Lower lobe of right lung (tissue), 2 donors: ENCODE measurements at places on chromosomes 16 and 17. TPM values are rescaled to one million over a fixed set of nuclear protein-coding genes. Genes with fewer than 3 reads are reported as not detected.

- no peak for DNase-seq
These were observed 3.2 kb downstream of the DNAH17 start for GRCh38 chr17:78573955-78574354.

- DNase-seq: peak; percentile 44
These were observed 31.3 kb upstream of the CBX4 start for GRCh38 chr17:79870540-79870939.

- no peak for DNase-seq
These were observed 15.9 kb downstream of the FAM83G start for GRCh38 chr17:18988546-18989173.

DNA sequence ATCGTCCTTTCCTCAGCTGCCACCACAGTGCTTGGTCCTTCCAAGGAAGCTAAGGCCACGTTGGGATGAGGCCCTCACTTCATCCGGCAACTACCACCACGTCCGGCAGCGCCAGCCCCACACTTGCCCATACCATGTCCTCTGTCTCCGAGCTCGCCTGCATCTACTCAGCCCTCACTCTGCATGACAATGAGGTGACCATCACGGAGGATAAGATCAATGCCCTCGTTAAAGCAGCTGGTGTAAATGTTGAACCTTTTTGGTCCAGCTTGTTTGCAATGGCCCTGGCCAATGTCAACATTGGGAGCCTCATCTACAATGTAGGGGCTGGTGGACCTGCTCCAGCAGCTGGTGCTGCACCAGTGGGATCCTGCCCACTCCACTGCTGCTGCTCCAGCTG is 44.9 kb downstream of the TTC19 start:
- no peak for DNase-seq

- no peak for DNase-seq
These were observed 15.6 kb downstream of the TBKBP1 start for GRCh38 chr17:47709594-47709993.

- no peak for DNase-seq
These were observed 55.7 kb downstream of the ABR start for GRCh38 chr17:1123921-1124715.

- DNase-seq: no peak
These were observed 643.7 kb downstream of the MAF start for GRCh38 chr16:78956859-78957258.

DNA sequence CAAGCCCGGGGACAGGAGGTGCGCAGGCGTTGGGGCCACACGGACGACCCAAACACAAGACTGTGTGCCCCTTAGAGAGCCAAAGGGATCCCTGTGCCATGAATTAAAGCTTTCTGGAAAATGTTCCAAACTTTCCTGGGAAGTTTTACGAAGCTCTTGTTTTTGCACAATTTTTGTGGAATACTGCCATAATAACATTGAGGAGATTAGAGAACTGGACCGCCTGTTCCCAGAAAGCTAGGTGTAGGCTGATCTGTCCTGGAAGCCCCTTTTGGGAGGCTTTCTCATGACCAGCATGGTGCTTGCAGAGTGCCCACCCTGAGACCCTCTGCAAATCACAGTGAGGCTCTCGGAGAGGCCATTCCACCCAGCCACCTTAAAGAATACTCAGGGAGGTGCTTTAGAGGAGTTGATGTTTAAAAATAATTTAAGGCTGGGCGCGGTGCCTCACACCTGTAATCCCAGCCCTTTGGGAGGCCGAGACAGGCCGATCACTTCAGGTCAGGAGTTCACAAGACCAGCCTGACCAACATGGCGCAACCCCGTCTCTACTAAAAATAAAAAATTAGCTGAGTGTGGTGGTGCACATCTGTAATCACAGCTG is 1.1 kb downstream of the KDM8 start:
- DNase-seq: no peak

DNA sequence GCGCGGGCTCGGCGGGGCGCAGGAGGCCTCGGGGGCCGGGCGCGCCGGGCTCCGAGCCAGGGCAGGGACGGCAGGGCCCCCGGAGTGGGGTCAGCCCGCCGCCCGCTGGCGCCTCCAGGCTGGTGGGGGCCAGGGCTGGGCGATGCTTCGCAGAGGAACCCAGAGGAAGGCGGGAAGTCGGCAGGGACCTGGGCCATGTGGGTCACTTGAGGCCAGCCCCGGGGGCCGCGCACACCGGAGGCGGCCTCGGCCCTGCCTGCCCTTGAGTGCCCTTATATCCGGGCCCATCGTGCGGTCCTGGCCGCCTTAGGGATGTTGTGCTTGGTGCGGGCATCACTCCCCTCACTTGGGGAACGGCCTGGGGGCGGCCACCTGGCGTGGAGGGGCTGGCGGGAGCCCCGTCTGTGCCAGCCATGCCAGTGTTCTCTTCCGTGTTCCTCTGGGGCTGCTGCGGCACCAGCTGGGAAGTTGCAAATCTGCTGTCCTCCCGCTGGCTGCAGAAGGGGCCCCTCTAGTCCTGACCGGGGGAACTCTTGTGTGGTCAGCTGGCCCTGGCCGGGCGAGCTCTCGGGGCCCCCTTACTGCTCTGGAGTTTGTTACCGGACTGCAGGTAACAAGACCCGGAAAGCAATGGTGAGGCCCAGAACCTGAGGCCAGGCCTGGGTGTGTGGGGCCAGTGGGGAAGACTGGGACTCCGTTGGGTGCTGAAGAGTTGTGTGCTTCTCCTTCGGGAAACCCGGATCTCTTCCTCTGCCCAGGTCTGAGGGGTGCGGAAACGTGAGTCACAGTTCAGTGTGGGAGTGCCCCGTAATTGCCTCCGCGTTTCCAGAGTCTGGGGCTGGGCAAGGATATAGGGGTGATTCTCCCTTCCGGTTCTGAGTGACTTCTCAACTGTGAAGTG is 849 bp downstream of the CAPN15 start:
- no peak for DNase-seq

- no peak for DNase-seq
These were observed 75.9 kb downstream of the ZNF423 start for GRCh38 chr16:49779979-49780378.

DNA sequence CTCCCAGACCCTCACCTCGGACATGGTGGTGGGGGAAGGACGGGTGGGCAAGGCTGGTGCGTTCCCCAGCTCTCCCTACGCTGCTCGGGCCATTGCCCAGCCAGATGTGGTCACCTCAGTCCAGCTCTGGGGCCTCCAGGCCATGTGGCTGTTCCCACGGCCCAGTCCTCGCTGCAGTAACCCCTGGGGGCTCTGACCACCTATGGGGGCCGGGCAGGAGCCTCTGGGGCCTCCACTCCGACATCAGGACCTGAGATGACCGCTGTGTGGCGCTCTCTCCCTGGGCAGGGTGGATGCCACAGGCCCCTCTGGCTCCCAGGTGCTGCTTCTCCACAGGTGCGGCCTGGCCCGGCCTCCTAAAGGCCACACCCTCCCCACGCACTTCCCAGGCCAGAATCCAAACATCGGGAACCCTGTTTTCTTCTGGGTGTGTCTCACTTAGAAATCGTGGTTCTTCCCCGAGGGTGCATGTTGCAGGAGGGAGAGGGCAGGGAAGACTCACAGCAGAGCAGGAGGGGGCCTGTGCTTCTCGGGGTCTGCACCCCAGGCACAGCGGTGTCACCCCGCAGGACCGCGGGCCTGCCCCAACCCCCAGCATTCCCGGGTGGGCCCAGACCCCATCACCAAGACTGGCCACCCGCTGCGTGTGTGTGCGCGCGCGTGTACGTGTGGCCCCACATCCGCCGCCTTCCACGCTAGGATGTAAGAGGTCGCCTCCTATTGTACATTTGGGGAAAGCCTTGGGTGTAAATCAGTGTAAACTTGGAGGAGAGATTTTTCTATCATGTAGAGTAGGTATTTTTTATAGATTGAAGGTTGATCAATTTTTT is 5.9 kb upstream of the CAPN15 start:
- DNase-seq: no peak

DNA sequence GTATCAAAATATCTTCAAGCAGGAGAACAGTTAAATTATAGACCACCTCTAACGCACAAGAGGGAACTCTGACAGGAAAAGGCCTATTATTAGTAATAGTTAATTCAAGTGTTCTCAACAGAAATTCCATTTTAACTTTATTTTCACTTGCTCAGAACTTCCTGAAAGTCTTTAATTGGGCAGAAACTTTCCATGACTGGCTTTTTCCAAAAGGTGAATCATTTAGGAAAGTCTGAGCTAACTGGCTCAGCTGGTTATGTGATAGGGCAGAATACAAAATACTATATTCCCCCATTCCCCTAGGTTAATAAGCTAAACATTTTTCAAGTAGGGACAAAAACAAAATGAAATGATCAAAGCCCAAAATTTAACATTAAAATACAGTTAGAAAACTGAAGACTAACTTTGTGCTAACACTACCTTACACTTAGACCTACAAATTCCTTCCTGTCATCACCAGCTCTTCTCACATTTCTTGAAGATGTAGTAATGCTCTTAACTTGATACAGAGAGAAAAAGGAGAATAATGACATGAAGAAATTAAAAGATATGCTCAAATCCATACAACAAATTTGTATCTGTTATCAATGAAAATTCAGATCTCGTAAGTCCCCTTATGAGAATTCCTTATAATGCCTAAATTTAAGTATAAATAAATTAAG is 31.0 kb downstream of the CFDP1 start:
- no peak for DNase-seq

- no peak for DNase-seq
These were observed 6.4 kb upstream of the CACNG4 start for GRCh38 chr17:66957951-66958579.

- no peak for DNase-seq
These were observed 143.4 kb upstream of the HS3ST2 start for GRCh38 chr16:22670551-22671041.

GRCh38 chr17:9055281-9055680 is 34.0 kb downstream of the NTN1 start:
- DNase-seq: no peak

DNA sequence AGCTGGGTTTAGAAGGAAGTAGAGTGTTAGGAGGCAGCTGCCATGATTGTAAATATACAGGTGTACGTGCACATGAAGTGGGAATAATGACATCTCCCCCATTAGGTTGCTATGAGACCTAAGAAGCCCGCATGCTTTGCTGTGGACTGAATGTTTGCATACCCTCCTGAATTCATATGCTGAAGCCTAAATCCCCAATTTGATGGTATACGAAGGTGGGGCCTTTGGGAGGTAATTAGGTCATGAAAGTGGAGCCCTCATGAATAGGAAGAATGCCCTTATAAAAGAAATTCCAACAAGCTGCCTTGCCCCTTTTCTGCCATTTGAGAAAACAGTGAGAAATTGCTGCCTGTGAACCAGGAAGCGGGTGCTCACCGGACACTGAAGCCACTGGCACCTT is 44.0 kb downstream of the CCDC182 start:
- DNase-seq: no peak

DNA sequence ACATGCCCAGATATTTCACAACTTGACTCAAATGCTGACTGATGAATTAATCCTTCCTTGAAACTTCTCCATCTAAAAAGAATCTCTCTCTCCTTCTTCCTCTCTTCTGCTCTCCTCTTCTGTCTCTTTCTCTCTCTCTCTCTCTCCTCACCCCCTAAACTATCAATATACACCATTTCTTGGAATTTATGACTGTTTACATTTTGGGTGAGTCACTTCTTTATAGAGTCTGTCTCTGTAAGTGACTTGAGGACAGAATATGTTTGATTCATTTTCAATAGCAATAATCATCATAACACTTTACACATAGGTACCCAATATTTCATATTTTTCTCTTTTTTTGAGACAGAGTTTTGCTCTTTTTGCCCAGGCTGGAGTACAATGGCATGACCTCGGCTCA is 15.3 kb downstream of the OR3A1 start:
- DNase-seq: no peak

DNA sequence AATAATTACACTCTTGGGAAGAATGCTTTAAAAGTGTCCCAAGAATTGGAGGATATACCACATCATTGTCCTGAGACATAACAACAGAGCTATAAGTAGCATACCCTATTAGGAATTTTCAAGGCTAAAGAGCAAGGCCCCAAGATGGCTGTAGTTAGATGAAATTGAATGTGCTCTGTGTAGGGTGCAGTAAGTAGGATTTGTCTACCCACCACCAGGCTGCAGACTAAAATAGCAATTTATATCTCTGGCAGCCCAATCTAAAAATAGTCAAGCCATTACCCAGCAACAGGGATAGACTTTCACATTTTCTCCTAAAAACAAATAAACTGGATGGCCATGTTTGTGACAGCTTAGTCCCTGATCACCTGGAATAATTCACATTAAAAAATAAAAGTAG is 5.6 kb downstream of the MMD start:
- DNase-seq: no peak

GRCh38 chr17:76538941-76539570 is 788 bp upstream of the PRCD start:
- DNase-seq: peak; percentile 27

The CDH5 gene
- total RNA-seq: 128 TPM

The ADAD2 gene
- not detected for total RNA-seq

The MGAT5B gene
- 1.3 TPM for total RNA-seq

The MYH13 gene
- not detected for total RNA-seq

The KCNG4 gene
- total RNA-seq: not detected

The SDK2 gene
- total RNA-seq: 1.4 TPM

The KCTD19 gene
- 0.74 TPM for total RNA-seq

The TADA2A gene
- 20.5 TPM for total RNA-seq

The CES3 gene
- total RNA-seq: 2.5 TPM
